MM.1S (cell line): ENCODE measurements at places on chromosomes 1 and 21.

DNA sequence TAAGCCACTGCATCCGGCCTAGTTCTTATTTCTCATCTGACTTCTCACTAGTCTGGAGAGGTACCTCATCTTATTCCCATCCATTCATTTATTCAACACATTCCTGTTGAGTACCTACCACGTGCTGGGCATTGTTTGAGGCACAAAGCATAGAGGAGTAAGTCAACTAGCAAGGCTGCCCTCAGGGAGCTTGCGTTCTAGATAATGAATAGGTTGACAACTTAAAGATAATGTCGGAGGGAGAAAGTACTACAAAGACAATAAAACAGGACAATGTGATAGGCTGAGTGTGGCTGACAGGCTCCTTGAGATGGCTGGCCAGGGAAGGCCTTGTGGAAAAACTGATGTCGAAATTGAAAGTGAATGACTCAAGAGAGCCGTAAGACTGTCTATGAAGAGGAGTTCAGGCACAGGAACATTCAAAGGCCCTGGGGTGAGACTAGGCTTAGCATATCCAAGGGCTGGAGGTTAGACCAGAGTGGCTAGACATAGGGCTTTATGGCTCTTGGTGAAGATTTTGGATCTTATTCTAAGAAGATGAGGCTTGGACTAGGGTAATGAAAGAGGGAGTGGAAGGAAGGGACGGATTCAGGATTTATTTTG, 18.3 kb downstream of the SPATA21 start:
- DNase-seq = no peak

- no peak for DNase-seq
Observed at GRCh38 chr1:220291580-220291979, 19.3 kb upstream of the RAB3GAP2 start.

- DNase-seq = no peak
Observed at GRCh38 chr1:33972676-33973395, 109.0 kb downstream of the HMGB4 start.

GRCh38 chr1:222301652-222302051, 246.3 kb downstream of the HHIPL2 start:
- no peak for DNase-seq

DNA sequence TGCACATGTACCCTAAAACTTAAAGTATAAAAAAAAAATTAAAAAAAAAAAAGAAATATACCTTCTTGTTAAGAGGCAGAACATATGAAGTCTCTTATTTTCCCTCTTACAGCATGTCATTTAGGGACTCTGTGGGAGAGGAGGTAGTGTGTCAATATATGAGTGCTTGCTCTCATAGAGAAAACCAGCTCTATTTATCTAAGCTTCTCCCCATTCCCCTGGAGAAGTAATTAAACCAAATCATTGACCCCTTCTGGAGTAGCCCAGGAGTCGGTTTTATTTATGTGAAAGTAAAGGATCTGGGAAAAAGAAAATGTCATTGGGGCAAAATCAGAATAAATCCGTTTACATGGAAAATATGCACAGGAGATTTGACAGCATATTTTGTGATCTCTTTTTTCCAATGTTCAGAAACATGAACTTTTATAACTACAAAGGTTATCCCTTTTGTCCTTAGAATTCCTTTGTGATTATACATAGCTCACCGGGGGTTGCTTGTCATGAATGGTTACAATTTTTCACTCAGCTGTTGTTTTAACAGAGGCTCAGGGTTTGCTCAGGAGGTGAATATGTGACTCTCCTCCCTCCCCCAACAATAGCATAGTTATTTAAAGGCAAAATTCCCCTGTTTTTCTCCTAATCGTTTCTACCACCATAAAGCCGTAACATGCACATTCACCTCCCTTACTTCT, 114.5 kb upstream of the C1orf21 start:
- DNase-seq = no peak

DNA sequence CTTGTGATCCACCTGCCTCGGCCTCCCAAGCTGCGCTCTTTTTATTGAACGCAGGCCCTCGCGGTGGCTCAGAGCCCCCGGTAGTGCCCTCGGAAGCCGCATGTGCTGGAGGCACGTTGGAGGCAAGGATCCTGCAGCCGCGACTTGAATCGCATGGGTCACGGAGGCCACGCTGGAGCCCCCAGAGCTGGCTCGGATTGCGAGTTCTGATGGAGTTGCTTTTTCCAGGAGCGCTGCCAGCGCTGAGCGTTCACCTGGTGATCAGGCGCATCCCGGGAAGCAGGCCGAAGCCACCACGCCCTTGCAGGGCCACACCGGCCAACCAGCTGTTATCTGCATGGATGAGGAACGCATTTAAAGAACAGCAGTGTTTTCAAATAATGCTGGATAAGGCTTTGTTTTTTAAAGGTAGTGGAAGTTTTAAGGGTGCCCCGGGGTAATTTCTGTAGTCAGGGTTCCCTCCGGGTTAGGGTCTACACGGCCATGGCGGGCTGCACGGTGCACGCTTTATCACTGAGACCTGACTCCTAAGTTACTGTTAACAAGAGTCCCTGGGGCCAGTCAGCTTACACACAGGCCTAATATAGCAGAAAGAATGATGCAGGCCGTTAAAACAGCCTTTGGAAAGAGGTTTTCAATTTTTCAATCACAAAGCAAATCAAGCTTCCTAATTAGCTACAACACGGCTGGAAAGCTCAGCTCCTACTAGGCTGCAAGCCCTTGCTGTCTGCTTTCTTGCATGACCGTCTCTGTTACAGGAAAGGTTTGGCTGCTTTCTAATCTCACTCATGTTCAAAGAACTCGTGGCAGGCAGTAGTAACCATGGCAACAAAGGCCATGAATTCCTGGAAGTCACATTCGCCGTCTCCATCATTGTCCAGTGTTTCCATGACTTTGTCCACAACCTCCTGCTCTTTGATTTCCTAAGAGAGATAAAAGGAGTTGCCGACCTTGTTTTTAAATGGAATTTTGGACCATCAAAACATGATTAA, 6.0 kb downstream of the S100B start:
- DNase-seq = no peak

DNA sequence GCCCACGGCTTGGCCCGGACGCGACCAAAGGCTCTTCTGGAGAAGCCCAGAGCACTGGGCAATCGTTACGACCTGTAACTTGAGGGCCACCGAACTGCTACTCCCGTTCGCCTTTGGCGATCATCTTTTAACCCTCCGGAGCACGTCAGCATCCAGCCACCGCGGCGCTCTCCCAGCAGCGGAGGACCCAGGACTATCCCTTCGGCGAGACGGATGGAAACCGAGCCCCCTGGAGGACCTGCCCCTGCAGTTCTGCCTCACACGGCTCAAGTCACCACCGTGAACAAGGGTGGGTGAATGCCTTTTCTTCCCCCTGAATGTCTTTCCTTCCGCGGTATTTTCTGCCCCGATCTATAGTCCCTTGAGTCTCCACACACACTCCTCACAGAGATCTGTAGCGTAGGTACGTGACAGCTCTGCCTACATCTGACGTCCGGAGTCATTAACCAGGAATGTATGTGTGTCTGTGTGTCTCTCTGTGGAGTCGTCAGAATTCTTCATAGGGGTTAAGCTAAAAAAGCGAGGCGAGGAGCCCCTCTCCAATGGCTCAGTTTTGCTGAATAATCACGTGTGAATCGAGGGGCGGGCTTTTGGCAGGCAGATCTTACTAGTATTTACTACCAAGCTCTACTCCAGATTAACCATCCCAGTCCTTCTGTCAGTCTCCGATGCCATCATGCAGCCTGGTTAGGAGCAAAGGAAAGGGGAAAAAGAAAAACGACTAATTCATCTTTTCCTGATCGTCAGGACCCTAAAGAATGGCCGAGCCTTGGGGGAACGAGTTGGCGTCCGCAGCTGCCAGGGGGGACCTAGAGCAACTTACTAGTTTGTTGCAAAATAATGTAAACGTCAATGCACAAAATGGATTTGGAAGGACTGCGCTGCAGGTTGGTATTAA, at the start of gene CDKN2C:
CDKN2C (plus strand) TSS at position 635 of the 898 bp plus-strand sequence; CDS start at position 759, 124 bp downstream.
- no peak for DNase-seq

DNA sequence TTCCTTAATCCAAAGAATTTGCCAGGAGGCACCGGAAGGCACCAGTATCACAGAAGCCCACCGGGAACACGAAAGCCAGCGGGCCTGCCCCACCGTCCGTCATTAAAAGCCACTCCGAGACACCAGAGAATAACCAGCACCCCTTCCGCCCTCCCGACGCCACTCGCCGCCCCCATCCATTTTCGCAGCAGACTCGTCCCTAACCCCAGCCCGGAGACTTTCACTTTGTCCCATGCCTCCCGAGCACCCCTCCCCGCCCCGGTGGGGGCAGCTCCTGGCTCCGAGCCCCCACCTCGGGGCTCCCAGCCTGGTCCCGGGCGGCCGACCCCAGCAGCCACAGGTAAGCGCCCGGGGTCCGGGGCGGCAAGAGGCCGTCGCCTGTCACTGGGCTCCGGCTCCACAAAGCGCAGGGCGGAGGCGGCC, 105.4 kb downstream of the SLC45A1 start:
- no peak for DNase-seq
